Stimulated activated CD4-positive, alpha-beta T cell treated with anti-CD3 and anti-CD28 coated beads, Interleukin-4, amount 100 ng/mL, for 48 hours (primary cell): ENCODE measurements at places on chromosomes 2 and 18.

DNA sequence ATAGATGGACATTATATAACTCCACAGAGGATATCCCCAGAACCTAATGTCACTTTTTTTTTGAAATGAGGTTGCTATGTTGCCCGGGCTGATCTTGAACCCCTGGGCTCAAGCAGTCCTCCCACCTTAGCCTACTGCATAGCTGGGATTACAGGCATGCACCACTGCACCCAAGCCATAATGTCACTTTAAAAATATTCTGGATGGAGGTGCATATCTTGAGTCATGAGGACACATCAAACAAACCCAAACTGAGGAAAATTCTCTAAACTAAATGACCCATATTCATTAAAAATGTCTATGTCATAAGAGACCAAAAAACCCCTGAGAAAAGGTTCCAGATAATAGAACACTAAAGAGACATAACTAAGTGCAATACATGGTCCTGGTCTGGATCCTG, 36.3 kb downstream of the OSGEPL1 start:
- no peak for DNase-seq

DNA sequence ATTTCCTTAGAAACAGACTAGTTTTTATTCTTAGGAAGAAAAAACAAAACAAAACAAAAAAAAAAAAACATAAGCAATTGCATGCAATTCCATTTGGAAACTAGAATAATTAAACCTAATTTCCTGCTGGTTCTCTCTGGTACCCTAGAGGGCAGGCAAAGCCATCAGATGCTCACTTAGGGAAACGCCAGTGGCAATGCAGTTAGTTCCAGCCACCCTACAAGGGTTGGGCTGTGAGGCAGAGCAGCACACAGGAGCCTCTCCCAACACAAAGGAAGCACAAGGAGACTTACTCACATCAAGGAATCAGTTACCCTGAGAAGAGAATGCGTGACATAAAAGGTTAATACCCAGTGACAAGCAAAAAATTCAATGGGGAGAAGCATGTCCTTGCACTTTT, 28.8 kb downstream of the CCDC93 start:
- DNase-seq: no peak

GRCh38 chr2:145258903-145259579, 739.1 kb upstream of the ZEB2 start:
- DNase-seq: no peak

DNA sequence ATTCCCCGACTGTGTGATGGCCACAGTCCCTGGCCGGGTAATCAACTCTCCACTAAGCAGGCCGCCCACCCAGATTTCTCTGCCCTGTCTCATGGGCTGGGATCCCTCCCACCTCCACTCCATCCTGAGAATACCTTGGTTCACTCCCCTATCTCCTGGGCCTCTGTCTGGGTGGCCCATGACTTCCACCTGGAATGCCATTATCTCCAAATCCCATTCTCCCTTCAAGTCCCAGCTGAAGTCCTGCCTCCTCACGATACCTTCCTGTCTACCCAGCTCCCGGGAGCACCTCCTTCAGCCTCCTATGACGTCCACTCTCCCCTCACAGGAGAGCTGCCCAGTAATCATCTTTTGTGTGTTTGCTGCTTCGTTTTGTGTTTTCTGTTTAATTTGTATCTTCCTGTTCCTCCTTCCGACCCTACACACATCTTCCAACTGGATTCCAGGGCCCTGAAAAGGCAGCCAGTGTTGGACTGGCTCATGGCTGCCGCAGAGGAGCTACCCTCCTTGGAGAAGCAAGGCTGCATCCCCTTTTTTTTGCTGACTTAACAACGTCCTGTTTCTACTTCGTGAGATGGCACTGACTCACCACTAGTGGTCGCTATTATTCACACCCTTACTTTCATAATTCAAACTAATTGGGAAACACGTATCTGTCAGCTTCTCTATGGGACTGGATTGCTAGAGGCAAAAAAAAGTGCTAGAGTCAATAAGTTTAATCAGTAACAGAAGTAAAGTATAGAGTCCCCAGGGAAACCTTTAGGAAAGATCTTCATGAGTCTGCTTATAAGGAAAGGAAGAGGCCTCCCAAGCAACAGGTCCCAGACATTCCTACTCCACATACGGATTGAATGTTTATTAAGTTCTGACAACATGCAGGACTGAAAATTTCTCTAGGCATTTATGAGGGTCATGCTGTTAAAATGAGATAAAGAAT, 171.9 kb upstream of the GATA6 start:
- DNase-seq: no peak

DNA sequence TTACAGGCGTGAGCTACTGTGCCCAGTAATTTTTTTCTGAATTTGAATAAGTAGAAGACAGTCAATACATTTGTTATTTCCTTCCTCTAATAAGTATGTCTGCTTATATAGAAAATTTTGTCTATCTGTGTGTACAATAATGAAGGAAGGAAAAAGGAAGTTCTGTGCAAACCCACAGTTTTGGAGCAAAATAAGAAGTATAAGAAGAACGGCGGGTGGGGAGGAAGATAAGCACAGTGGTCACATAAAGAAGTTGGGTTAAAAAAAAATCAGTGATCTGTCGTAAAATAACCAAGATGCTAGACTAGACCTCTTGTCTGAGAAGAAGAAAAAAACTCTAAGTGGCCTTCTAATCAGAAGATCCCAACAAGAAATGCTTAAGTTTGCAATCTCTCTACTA, 20.2 kb downstream of the MGAT4A start:
- DNase-seq: no peak

DNA sequence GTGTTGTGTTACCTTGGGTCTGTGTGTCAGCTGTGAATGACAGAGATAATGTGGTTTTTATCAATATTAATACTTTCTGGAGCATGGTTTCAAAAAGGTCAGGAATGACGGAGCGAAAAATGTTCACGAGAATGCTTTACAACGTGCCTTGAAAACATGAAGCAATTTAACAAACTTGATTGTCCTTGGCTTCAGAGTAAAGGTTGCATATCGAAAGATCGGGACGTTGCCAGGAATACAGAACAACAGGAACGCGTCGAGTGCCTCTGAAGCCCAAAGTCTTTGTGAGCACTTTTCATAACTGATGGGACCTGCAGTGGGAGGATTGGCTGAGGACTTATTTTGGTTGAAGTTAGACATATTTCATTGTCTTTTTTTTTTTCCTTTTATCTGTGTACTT, 206.1 kb downstream of the ZNF407 start:
- DNase-seq: no peak

DNA sequence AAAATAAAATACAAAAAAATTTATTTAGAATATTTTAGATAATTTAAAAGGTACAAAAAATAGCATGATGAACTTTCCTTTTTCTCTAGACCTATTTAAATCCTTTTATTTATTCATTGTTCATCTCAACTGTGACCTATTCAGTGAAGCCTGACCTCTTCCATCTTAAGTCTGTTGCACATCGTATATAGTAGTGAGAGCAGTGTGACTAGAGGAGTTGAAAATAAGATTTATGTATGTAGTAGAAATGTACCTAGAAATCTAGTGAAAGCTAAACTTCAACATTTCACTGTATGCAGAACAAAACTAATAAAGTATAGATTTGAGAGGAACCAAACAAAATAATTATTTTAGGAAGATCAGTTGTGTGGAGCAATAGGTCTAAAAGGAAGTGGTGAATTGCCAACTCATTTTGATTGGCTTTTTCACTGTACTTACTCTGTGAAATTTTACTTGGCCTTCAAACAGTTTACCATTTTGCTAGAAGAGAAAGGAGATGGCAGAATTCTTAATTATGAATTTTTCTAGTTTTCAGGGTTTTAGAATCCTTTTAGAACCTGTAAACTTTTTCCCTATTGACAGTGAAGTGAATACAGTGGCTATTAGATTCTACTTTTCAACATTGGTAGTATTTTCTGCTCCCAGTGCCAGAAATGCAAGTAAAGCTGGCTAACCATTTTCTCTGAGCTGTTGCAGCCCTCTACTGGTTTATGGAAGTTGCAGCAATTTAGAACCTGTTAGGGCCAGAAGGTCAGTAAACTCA, 11.0 kb downstream of the ANKRD12 start:
- DNase-seq: no peak

DNA sequence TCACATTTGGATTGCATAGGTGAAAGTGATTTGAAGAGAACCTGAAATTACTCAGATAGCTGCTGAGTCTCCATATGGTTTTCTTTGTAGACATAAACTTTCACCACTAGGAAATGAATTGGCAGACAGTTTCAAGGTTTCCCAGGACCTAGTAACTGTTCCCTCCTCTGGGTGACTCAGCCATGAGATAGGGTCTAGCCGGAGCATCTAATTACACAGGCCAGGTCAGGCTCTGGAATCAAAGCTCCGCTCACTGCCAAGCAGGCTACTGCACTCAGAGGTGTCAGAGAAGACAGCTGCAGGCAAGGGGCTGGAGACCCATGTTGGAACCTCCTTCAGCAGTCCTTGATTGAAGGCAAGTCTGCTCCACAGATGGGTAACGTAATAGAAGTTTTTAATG, 429.2 kb downstream of the TNS1 start:
- DNase-seq: no peak

GRCh38 chr2:128727914-128728313, 409.2 kb upstream of the HS6ST1 start:
- DNase-seq: no peak

DNA sequence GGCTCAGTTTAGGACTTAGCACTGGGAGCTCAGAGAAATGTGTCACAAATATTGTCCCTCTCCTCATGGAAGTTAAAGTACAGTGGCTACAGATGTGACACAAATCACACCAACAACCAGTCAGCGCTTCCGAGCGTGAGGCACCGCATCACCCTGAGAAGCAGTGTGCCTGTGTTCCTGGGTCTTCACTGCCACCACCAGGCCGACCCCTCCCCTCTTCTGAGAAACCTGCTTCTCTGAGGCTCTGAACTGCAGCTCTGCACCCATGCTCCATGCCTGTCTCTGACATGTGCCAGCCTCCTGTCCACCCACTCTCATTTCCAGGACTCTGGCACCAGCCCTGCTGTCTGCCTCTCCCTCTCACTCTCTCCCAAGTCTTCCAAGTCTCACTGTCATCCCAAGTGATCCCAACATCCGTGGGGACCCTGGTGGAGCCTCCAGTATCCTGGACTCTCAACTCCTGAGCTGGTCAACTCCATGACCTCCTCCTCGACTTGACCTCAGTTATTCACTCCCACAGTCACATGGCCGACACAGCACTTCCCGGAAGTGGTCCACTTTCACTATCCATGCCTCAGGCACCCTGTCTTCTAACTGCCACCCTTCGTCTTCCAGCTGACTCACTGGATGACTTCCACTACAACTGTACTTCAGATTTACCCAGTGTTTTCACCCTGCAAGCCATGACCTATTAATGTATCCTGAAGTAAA, 73.5 kb downstream of the FBXO15 start:
- DNase-seq: no peak
